ENCODE measurements at places on chromosomes 16 and 17. TPM values are rescaled to one million over a fixed set of nuclear protein-coding genes. Genes with fewer than 3 reads are reported as not detected.

Gene CBFA2T3
- 0.73 TPM for total RNA-seq

Gene OTOA
- total RNA-seq = 0.11 TPM

Gene MYL11
- total RNA-seq = not detected

Gene CIITA
- total RNA-seq = 34.4 TPM

Gene SPNS2
- total RNA-seq = 0.64 TPM

Gene MYLK3
- 0.59 TPM for total RNA-seq
